Pons (tissue), 1 donor: ENCODE measurements at places on chromosomes 16 and 17.

DNA sequence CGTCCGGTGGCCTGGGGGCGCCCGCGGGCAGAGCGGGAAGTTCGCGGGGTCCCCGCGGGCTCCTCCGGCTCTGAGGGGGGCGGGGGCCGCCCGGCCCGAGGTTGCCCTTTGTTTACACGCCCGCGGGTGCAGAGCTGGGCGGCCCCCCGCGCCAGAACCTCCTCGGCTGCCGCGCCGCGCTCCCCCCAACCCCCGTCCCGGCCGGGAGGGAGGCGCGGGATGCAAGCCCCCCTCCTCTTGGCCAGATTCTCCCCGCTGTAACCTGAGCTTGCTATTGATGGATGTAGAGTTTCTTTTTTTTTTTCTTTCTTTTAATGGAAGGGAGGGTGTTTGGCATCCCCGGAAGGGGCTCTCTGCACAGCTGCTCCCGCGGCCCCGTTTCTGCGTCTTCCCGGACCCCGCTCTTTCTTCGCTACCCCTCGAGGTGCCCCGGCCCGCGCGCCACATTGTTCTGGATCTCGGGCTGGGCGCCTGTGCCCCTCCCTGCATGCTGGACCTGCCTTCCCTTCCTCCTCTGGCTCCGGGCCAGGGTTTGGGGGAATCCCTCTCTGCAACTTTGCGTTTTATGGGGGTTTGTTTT, 646 bp downstream of the CBX2 start:
- no peak for DNase-seq

DNA sequence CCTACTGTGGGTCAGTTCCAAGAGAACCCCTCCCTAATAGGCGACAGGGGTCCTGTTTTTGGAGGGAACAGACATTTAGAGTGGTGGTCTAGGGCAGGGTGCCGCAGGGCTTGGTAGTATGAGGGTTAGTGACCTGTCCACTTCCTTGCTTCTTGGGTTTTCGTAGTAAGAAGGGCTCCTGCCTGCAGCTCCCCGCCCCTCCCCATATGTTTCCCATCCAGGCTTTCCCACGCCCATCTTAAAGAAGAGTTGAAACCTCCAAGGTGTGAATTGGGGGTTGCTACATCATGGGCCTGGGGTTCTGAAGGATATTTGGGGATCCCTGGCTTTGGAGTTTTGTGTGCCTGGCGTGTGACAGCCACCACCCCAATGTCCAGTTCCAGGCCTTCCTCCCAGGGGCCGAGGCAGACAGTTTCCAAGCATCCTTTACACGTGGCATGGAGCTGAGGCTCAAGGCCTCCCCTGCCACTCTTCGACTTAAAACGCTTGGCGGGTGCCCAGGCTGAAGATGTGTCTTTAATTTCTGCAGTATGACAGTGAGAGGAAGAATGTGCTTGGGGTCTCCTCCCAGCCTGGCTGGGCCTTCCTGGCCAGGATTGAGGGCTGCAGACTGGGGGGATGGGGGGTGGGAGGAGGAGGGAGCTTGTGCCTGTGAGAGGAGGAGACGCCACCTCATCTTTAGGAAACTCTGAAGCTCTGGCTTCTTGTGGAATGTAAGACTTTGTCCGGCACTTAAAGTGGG, 2.3 kb upstream of the COL1A1 start:
- no peak for DNase-seq

DNA sequence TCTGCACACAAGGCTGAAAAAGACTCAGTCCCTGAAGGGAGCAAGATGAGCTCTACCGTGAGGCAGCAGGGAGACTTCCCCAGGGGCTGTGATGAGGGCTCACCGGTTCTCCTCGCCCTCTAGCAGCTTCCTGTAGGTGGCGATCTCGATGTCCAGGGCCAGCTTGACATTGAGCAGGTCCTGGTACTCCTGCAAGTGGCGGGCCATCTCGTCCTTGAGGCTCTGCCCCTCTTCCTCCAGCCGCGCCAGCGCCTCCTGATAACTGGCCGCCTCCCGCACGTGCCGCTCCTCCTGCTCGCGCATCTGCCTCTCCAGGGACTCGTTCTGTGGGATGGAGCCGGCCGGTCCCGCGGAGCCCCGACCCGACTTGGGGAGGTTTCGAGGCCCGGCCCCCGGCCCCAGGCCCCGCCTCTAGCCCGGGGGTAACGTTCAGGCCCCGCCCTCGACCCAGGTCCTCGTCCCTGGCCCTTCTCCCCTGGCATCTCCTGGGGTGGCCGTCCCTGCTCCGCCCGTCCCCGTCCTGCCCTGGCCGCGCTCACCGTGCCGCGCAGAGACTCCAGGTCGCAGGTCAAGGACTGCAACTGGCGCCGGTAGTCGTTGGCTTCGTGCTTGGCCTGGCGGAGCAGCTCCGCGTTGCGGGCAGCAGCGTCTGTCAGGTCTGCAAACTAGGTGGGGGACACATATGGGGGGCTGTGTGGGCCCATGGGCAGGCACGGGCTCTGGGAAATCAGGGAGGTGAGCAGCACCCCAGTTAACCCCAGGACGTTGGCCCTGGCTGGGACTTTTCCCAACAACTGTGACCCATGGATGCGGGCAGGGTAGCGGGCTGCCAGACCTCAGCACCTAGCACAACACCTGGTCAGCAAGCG, 3.9 kb downstream of the GFAP start:
- peak; percentile 36 for DNase-seq

GRCh38 chr17:42141382-42141781, 13.4 kb downstream of the RAB5C start:
- DNase-seq, result no peak

DNA sequence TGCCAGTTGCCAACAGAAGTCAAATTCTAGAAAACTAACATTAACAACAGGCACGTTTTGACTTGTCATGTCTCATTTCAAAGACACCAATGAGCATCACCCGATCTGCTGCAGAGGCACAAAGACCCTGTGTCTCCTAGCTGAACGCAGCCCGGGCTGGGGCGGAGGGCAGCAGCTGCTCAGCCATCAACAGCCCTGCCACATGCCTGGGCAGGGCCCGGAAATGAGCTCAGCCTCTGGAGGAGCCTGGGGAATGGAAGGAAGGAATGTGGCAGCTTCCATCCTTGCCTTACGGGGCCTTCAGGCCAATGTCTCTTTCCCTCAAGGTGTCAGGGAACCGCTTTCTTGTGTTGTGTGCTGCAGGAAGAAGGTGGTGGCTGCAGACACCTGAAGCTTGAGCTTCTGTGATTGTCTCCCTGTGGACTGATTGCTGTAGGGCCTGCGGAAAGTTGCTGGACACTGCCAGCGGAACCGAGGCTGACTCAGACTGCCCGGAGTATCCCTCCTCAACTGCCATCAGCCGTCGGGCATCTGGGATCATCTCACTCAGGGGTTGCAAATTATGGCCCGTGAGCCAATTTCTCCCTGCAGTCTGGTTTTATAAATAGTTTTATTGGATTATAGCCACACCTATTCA, 7.3 kb downstream of the CDH13 start:
- DNase-seq, result peak; percentile 78

GRCh38 chr16:1119766-1120576, 23.9 kb upstream of the C1QTNF8 start:
- no peak for DNase-seq
